ENCODE measurements at places on chromosomes 5 and 9.

- no peak for DNase-seq
These were observed 552.1 kb upstream of the CDH9 start for GRCh38 chr5:27590503-27590902.

DNA sequence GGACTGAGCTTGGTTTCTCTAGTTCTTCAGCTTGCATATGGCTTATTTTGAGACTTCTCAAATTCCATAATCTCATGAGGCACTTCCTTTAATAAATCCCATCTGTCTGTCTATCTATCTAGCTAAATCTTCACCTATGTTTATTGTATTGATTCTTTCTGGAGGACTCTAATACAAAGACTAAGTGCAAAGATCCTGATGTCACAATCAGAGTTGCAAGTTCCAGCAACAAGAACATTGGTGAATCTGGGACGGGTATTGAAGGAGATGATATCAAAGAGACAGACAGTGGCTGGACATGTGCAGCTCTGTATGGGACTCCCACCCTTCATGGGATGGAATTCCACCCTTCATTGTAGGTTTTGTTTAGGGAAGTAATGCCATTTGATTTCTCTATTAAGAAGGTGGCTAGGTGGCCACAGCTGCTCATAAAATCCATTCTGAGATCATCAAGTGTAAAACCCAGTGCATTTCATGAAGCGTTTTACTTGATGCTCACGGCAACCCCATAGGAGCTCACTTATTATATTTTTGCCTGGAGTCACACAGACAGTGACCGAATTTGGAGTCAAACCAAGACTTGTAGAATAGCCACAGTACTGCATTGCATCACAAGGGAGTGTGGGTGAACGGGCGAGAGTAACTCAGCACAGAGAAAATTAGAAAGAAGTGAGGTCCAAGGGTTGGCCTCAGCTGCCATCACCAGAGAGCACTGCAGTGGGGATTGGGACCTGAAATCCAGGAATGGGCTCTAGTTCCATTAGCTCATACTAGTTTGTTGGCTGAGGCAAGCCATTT lies 24.9 kb downstream of the TAS2R1 start:
- no peak for DNase-seq

GRCh38 chr9:124040186-124040931 lies 28.8 kb downstream of the LHX2 start:
- DNase-seq, result no peak

DNA sequence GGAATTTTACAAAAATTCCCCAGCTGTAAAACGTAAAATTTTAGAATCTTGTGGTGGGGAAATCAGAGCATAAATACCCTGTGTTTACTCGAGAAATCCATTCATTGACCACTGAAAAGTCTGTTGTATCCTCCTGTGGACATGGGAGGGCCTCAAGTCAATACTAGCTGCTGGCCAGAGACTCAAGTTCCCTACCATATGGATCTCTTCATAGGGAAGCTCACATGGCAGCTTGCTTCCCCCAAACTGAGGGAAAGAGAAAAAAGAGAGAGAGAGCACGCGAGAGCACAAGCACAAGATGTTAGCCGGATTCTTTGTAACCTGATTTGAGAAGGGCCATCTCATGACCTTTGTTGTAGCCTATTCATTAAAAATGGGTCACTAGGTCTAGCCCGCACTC lies 591.9 kb downstream of the LRRC70 start:
- no peak for DNase-seq

GRCh38 chr5:31516802-31517201 lies 15.1 kb downstream of the DROSHA start:
- no peak for DNase-seq

DNA sequence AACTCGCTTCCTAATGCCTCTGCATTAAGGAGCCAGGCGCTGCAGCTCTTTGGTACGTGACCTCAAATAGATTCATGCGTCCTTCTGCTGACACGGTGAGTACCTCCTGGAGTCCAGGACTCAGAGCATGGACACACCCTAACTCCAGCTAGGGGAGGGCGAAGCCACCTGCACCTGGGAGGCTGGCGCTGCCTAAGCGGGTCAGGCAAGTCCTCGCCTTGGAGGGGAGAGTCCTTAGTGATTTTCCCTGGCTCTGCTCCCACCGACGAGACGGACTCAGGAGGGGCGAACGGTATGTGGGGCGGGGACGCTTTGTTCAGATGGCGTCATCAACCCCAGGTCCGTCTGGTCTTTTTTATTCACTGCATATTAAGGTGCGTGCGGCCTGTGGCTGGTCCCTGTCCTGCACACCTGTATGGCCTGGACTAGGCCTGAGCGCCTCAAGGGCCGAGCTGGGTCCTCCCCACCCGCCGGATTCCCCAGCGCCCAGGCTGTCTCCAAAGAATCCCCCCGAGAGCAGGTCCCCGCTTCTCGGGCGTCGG lies 50.3 kb downstream of the NSUN2 start:
- no peak for DNase-seq

DNA sequence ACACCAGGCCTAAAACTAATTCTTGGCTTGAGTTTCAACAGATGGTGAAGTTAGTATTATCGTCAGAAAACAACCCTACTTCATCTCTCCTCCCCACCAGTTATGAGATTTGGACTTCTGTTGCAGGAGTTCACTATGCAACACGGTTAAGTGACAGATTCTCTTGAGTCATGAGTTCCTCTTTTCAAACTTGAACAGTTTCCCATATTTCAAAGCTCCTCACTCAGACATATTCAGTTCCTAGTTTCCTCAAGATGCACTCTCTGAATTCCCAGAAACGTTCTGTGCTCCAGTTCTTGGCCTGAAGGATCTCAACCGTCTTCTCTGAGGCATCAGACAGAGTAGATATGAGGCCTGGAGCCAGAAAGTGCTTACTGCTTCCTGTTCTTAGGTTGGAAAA lies 7.3 kb upstream of the PTGER4 start:
- DNase-seq, result no peak

GRCh38 chr9:34267660-34268059 lies 61.4 kb downstream of the KIF24 start:
- no peak for DNase-seq

DNA sequence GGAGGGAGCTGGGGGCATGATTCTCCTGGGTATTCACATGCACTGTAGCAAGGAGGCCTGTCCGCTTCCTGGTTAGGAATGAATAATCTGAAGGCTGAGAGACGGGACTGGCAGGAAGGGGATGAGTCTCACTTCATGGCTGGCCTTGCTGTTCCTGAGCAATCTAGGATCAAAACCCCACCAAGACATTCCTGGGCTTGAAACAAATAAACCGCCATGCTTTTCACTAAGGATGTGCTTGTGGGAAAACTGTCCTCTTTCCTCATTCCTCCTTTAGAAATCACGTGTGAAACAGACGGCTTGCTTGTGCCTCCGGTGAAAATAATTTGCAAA lies 132.8 kb downstream of the MACROH2A1 start:
- DNase-seq, result no peak

- no peak for DNase-seq
These were observed 17.5 kb downstream of the VLDLR start for GRCh38 chr9:2638871-2639673.

GRCh38 chr5:89043676-89044075 lies 160.7 kb upstream of the MEF2C start:
- DNase-seq, result no peak

GRCh38 chr5:103638979-103639378 lies 76.4 kb upstream of the NUDT12 start:
- DNase-seq, result no peak

DNA sequence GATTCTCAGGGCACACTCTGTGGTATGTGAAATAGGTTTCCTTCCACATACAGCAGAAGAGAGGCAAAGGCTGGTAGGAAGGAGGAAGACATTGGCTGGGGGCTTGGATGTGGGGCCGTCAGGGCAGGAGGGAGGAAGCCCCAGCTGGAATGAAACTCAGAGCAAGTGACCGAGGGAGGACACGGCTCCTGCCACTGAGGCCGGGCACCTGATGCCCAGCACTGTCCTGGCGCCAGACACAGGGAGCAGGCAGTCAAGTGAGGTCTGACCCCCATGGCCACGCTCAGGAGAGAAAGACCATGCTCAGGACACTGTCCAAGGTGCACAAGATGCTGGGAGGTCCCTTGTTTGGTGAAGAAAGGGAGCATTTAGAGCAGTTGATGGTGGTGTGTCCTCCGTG lies 245.5 kb downstream of the CACNA1B start:
- DNase-seq, result no peak

DNA sequence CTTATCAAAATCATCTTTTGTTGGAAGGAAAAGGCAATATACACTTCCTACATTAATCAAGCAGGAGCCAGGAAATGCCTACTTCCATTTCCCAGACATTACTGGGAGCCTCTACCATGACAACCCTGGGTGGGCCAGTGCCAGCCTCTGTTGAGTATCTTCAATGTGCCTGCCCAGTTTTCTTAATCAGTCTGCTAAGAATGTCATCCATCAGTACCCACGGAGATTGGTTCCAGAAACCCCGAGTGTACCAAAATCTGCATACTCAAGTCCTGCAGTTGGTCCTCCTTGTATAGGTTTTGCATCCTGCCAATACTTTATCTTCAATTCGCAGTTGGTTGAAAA lies 82.4 kb downstream of the MARCHF3 start:
- no peak for DNase-seq

GRCh38 chr5:140240987-140241706 lies 61.8 kb downstream of the PFDN1 start:
- no peak for DNase-seq

GRCh38 chr9:5536684-5537083 lies 26.4 kb downstream of the PDCD1LG2 start:
- no peak for DNase-seq

- DNase-seq, result no peak
These were observed 929 bp downstream of the SH3PXD2B start for GRCh38 chr5:172453206-172453985.

GRCh38 chr9:87140605-87141109 lies 193.4 kb upstream of the GAS1 start:
- no peak for DNase-seq

GRCh38 chr5:161414037-161414436 lies 132.5 kb downstream of the GABRB2 start:
- no peak for DNase-seq

DNA sequence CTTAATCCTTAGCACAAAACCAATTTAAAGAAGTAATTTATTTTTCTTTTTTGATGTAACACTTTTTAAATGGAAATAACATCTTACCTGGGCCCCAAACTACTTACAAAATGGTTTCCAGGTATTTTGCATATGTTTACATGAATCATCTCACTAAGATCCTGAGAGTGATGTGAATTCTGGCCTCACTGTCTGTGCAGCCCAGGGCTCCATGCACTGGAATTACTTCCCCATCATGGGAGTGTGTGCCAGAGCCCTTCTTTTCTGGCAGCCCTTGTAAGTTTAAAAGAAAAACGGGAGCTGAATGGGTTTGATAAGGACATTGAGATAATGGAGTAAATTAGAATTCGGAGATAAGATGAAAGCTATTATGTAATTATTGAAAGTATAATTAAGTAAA lies 12.2 kb upstream of the F2R start:
- DNase-seq, result no peak

DNA sequence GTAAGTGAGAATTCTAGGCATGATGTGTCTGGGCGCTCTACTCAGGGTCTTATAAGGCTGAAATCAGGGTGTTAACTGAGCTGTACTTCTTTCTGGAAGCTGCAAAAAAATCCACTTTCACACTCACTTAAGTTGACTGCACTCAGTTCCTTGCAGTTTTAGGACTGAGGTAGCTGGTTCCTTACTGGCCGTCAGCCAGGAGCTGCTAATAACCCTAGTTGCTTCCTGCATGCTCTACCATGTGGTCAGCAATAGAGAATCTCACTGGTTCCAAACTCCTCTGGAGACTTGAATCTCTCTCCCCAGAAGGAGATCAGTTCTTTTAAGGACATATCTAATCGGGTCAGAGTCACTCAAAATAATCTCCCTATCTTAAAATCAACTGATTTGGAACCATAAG lies 911.2 kb downstream of the EFNA5 start:
- DNase-seq, result no peak

GRCh38 chr9:112445196-112445595 lies 41.4 kb upstream of the KIAA1958 start:
- DNase-seq, result no peak

DNA sequence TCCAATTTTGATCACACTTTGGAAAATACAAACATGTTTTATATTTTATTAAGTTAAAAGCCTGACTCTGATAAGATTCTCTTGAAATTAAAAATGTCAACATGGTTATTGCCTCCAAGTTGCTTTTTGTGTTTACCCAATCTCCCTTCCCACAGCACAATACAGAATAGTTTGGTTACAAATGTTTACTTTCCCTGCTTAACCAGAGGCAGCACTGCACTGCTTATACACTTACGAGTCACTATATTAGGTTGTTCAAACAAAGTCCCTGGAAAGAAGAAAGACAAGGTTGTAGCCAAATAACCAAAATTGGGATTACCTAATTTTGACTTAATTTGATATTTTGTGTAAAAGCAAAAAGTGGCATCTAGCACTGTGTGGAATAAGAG lies 25.9 kb downstream of the SRFBP1 start:
- no peak for DNase-seq

GRCh38 chr5:6398570-6399230 lies 20.4 kb upstream of the MED10 start:
- DNase-seq, result no peak

DNA sequence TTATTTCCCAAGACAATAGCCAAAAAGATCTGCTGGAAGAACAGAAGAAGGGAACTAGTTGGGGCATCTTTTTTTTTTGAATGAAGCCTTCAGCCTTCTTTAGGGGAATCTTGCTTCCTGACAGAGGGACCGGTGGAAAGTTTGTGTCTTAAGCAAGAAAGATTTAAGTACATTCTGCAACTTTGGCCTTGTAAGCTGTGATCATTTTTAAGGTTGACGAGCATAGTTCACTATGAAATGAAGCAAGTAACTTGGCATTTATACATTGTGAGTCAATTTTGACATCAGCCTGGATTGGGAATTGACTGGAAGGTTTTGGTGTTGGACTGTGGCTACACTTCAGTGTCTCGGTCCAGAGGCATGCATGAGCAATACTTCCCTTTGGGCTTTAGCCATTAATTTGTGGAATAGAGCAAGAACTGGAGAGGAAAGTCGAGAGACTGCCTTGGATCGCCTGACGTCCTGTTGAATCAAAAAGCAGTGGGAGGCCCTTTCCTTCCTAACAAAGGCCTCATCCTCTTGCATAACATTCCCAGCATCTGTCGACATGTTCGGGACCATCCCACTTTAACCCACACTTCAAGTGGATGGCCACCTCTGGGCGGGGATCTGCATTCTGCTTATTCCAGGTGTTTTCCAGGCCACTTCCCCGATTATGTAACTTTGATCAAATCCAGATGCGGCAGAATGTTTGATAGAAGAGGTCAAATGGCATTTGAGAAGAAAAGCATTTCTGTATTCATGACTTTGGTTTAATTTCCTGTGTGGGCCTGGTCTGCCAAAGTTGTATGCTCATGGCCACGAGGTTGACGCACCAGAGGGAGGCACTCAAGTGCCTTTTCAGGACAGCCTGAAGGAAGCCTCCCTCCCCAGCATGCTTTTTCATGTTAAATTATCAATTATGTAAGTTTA lies 12.5 kb downstream of the ABL1 start:
- no peak for DNase-seq

GRCh38 chr5:57692582-57693487 lies 210.2 kb upstream of the ACTBL2 start:
- no peak for DNase-seq

DNA sequence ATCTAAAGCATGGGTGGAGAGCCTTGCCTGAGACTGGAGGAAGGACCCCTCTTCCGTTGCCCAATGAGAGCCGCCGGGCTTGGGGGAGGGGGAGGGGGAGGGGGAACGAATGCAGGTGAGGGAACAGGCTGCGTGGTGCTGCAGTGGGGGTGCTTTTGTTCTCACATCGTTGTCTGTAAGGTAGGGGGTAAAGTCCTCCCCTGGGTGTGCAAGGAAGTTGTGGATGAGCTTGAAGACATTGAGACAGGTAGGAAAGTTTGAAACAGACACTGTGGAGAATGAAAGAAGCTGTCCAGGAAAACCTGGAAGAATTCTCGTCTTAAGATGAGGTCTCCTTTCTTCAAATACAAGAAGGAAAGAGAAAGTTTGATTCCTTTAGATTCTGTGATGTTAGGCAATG lies 94.1 kb upstream of the LIFR start:
- DNase-seq, result no peak
